ENCODE measurements at places on chromosomes 3 and 15. TPM values are rescaled to one million over a fixed set of nuclear protein-coding genes. Genes with fewer than 3 reads are reported as not detected.

DNA sequence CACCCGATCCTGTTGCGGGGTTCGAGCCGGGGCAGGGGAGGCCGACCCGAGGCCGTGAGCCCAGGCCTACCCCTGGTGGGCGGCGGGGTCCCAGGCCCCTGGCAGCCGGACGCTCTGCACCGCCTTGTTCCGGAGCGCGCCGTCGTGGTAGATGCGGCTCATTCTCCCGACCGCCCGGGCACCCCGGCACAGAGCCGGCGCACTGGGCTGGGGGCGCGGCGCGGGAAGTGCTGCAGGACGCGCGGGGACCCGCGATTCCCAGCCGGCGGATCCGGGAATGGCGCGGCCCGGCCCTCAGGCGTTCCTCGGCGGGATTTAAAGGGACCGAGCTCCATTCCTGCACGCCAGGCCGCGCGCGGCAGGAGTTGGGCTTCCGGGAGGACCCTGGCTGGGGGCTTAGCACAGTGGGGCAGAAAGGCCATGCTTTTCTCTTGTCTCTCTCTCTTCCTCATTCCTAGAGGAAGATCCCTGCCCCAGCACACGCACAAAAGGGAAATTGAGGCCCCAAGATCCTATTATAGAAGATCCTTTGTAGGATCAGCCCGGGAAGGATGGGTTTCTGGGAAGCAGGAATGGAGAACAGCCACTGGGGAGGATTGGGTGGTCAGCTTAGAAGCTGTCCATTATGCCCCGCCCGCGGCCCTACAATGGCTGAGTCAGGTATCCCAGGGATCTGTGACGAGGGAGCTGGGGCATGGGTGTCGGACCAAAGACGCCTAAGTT lies at the start of gene ARPIN:
Gene ARPIN, minus strand, starts transcription at position 279 of the 723 bp plus-strand sequence. Its CDS starts 117 bp downstream, at position 162.
- peak; percentile 62 for DNase-seq

The SPINT1 gene
- total RNA-seq = not detected

- DNase-seq = no peak
These were observed 17.7 kb upstream of the AP4E1 start for GRCh38 chr15:50890751-50891150.

- no peak for DNase-seq
These were observed 417.2 kb downstream of the ERC2 start for GRCh38 chr3:56051052-56051451.

DNA sequence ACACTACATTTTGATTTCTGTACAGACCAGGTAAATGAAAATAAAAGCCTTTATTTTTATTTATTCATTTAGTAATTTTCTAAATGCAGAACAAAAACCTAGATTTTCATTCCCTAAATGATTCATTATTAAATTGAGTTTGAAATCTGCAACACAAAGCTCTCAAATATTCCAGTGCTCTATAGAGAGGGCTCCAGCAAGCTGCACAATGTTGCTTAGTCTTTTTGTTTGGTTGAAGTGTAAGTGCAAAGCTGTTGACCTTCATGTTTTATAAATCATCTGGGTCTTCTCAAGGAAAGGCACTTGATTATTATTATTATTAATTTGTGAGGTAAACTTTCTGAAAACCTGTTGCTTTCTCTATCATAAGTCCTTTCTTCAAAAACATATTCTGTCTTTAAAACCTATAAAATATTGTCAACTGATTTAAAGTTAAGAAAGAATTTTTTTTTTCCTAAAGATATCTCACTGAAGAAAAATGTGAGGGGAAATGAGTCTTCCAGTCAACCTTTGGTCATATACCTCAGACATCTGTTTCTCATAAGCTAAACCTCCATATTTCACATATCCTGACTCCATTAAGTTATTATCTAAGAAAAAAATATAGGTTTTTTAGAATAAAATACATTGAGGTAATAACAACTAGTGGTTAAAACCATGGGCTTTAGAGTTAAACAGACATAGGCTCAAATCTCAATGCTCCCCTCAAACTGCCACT lies 100.7 kb downstream of the ZIC4 start:
- no peak for DNase-seq

DNA sequence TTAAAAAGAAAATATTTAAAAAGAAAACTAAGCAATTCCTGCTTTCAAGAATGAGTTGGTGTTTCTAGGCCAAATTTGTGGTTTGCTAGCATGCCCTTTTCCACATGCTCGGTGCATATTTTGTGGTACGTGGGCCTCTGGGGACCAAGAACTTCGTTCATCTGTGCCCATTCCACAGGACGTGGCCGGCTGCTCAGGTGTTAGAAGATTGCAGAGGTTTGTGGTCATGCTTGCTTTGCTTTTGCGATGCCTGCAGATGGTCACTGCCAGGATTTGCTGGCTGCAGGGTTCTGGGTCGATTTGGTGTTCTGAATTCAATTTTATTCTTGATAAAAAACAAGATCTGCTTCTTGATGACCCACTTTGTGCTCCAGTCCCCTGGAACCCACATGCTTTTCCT lies 7.5 kb downstream of the PSTPIP1 start:
- no peak for DNase-seq

The JMJD7 gene
- 9.4 TPM for total RNA-seq
